ENCODE measurements at places on chromosomes 4 and X.

DNA sequence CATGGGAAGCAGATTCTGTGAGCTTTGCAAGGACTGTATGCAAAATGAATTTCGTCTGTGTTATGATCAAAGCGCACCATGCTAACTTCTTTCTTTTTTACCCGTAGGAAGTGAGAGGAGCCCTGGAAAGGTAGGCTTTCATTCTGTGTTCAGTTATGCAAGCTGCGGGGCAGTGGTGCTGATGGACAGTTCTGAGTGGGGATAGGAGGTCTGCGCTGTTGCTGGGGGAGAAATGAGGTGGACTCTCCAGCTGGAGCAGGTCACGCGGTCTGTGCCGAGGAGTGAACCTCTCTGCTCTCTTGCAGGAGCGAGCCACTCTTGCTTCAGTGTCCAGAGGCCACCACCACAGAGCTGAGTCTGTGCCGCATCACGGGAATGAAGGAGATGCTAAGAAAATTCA, 4.5 kb downstream of the TRIML1 start:
- no peak for DNase-seq

GRCh38 chr4:123833171-123833643, 436.6 kb downstream of the SPRY1 start:
- DNase-seq = no peak

- peak; percentile 78 for DNase-seq
These were observed 33.6 kb upstream of the NOCT start for GRCh38 chr4:138981930-138982390.

DNA sequence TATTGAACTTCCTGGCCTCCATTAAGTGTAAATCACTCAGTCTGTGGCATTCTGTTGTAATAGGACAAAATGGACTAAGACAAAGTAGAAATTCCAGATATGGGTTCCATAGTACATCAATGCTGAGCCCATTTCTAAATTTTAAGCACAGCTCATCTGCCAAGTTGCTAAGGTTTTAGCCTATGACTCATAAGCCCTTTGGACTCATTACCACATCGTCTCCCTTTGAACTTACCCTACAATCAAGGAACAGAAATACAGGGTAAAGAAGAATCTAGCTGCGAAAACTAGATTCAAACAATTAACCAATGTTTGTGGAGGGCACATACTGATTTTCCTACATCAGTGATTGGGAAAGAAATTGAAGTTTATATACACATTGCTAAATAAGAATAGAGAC, 31.8 kb downstream of the NAA11 start:
- DNase-seq = no peak

DNA sequence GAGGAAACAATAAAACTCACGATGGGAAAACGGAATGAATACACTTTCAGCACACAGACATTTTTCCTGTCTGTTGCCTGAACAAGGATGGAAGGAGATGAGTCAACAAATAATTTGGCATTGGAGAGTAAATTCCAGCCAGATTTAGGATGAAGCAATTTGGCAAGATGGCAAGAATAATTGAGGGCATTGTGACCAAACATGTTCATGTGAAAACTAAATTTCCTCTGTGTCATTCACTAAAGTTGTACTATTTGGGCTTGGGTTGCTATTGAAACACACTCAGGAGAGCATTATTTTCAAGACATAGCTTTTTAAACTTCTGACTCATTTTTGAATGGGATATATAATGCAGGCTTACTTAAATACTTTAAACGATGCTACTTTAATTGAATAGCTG, 1614.4 kb downstream of the PCDH19 start:
- no peak for DNase-seq

DNA sequence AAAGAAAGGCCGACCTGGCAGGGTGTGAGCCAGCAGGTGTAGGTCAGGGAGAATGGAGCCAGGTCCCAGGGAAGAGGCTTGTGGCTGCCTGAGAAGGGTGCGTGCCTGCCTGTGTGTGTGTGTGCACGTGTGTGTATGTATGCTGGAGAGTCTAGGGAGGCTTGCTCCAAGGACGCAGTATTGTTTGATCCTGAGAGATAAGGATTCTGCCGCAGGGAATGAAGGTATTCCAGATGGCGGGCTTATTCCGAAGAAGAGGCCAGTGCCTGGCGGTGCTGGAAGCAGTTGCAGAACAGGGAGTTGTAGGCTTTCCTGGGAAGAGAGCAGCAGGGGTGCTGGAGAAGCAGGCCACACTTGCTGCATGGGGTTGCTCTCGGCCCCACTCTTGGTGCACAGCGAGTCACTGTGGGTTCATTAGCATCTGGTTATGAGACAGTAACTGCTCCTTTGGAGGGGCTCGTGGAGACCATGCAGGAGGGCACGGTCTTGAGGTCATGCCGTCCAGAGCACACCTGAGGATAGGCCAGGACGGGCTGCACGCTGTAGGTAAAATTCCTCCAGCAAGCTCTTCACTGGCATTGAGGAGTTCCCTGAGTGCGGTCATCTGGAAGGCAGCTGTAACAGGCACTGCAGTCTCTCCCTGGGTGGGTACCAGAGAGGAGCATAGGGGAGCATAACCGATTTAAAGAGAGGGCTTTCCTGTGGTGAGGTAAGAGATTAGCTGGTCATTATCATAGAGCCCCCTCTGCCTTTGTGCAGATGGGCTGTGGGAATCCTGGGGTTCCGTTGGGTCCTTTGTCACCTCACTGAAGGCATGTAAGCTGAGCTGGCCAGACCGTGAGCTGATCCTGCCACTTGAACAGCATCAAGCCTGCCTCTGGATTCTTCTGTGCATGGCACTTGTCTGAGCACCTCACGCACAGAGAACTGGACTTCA, 29.9 kb upstream of the MSANTD1 start:
- DNase-seq = no peak

DNA sequence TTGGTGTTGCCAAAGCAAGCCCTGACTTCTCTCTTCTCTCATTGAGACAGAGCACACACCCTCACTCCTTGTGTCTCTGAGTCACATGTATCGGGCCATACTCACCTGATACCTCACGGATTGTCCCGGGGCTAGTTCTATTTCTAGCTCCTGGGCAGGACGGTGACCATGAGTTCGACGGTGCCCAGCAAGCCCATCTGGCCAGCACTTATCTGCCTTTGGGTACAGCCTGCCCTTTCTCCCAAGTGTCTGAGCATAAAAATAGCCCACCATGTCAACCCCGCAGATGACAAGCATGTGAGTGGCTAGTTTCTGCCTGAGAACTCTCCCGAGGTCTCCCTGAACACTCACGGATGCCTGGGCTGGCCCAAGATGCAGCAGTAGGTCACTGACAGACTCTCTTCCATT, 158.5 kb downstream of the DHRSX start:
- DNase-seq = no peak

DNA sequence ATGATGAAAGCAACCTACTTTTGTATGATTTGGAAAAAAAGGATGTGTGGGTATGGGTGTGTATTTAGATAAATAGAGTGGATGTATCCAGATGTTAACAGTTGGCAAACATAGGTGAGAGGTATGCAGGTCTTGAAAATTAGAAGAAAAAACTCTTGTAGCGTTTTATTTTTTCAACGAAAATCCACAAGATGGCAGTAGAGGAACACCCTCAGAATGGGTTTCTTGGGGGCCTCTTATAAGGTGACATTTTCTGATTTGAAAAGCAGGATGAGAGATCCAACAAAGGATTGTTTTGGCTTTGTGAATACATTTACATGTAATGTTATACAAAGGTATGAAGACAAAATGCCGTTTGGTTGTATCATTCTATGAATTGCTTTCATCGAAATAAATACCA, 68.3 kb downstream of the FMR1NB start:
- no peak for DNase-seq

GRCh38 chr4:107814758-107815157, 10.0 kb upstream of the SGMS2 start:
- no peak for DNase-seq

GRCh38 chr4:77393996-77394395, 211.6 kb upstream of the CXCL13 start:
- DNase-seq = no peak

- no peak for DNase-seq
These were observed 3.2 kb upstream of the AMMECR1 start for GRCh38 chrX:110321081-110321480.

DNA sequence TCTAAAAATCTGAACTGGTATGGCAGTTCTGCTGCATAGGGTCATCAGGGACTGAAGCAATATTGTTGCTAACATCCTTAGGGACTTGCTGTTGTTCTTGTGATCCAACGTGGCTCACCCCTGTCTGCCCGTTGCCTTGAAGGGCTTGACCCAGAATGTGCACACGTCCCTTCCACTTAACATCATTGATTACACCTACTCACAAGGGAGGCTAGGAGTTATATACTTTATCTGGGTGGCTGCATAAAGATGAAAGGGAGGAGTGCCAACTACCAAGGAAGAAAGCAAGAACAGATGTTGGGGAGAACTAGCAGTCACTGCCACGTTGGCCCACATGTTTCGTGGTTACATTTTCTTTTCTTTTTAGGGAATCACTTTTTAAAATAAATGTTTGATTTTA, 34.0 kb downstream of the SLC9A6 start:
- DNase-seq = no peak

DNA sequence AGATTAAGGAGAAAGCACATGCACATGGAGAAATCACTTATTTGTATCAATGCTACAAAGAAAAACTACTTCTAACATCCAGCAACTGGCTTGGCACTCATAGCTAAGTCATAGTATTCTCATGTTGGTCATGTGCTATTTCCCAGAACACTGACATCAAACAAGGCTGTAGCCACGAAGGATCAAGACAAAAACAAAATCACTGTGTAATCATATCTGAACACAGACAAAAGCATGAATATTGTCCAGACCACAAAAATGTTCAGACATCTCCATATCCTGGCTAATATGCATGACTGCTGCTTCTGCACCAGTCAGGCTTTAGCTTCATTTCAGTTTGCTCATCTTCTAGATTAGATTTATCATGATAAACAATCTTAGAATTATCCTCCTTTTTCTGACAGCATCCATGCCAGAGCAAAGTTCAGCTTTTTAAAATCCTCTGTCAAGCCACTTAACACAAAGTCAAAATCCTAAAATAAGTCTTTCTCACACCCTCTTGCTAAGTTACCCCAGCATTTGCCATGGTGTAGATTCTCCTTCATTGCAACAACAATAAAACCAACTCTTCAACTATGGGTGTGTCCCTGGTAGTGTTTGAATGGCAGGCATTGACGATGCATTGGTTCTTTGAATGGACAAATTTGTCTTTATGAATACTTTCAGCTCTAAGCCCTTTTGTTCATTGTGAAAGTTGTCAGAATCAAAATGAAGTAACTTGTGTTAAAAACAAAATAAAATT, 39.1 kb upstream of the NPFFR2 start:
- no peak for DNase-seq

DNA sequence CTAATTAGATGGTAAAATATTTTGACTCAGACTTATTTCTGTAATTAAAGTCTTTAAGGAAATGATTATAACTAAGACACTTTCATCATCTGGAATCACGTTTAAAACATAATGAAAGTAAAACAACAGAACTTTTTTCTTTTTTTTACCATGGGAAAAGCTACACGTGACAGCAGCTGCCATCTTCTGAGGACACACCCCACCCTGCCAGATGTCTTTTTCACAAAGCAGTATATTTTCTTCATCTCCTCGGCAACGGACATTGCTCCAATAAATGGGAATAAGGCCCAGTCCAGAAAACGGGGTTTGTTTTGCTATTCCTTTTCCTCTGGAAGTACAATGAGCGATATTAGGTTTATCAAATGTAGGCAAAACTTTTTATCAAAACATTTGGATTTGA, 17.5 kb downstream of the PRSS12 start:
- DNase-seq = no peak

DNA sequence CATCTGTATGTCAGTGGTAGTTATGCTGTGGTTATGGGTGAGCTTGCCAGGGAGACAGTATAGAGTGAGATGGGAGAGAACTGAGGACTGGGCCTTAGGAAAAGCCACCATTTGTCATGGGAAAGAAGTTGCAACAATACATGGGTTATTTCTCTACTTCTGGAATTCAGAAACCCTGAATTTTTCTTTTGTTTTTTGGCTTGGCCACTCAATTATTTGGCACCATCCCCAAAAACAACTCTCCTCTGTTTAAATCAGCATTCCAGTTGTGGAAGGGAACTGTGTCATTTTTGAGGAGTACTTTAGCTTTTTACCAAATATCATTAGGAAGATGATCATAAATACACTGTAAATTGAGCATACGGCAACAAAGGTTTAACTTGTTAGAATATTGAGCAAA, 41.1 kb upstream of the ACSL4 start:
- DNase-seq = no peak

GRCh38 chr4:16124232-16124631, 40.4 kb upstream of the PROM1 start:
- no peak for DNase-seq

GRCh38 chrX:136215559-136215958, 35.6 kb downstream of the MAP7D3 start:
- no peak for DNase-seq
